ENCODE measurements at places on chromosomes 3 and 15.

- DNase-seq, result no peak
Observed at GRCh38 chr15:26674467-26674866, 98.4 kb downstream of the GABRB3 start.

DNA sequence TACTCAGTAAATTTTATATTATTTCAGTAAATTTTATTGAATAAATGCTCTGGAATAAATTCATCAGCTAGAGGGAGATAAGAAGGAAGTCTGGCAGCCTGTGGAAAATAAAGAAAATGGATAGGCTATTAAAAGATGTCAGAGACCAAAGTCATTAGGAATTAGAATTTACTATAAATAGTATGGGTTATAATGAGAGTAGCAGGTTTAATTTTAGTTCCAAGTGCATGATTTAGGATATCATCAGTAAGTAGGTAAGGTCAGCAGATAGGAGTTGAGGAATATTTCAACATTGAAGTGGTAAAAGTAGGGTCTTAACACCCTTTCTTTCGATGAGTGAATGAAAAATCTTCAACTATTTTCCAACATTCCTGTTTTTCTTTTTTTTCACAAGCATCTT, 64.6 kb downstream of the SNRPN start:
- no peak for DNase-seq

GRCh38 chr3:39149059-39149455, 4.3 kb downstream of the CSRNP1 start:
- no peak for DNase-seq

DNA sequence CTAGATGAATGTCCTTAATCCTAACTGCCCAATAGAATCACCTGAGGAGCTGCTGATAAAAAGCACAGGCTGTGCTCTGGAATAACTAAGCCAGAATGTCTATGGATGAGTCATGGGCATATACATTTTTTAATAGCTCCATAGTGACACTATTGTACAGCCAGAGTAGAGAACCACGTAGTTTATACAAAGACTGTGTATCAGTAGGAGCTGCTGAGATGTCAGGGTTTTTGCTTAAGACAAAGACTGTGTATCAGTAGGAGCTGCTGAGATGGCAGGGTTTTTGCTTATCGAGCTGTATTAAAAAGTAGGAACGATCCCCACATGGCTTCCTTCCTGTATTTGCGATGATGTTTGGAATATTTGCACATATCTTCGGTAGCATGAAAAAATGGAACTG, 137.4 kb downstream of the SV2B start:
- DNase-seq, result no peak

DNA sequence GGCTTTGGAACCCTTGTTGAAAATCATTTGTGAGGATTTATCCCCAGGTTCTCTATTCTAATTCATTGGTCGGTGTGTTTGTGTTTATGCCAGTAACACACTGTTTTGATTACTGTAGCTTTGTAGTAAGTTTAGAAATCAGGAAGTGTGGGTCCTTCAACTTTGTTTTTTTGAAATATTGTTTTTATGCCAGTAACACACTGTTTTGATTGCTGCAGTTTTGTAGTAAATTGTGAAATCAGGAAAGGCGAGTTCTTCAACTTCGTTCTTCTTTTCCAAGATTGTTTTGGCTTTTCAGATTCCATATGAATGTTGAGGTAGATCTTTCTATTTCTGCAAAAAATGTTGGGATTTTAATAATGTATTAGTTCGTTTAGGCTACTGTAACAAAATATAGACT, 314.6 kb downstream of the RPLP1 start:
- DNase-seq, result no peak

DNA sequence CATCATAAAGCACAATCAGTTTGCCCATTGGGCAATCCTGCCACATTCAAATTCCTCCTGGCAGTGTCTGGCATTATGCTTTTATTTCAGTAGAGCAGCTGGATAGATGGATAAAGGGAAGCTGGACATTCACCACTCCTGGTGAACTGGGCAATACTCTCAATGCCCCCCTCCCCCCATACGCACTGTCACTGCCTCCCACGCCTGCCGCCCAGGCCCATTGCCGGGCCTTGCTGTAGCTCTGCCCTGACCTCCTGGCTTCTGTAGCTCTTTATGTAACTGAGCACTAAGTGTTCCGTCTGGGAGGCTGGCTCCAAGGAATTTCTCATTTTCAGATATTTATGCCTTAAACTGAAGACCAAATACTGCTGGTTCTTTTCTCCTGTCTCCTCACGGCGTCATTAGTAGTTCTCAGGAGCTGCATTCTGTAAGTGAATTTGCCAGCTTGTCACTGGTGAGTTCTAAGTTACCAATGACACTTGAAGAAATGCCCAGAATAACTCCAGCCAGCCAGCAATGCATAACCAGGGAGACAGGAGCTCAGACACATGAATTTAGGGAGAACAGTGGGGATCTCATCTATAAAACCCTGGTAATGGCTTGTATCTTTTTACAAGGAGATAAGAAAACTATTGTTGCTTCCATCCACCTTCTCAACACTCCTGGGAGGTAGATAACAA, 25.5 kb upstream of the RASGRF1 start:
- DNase-seq, result no peak

DNA sequence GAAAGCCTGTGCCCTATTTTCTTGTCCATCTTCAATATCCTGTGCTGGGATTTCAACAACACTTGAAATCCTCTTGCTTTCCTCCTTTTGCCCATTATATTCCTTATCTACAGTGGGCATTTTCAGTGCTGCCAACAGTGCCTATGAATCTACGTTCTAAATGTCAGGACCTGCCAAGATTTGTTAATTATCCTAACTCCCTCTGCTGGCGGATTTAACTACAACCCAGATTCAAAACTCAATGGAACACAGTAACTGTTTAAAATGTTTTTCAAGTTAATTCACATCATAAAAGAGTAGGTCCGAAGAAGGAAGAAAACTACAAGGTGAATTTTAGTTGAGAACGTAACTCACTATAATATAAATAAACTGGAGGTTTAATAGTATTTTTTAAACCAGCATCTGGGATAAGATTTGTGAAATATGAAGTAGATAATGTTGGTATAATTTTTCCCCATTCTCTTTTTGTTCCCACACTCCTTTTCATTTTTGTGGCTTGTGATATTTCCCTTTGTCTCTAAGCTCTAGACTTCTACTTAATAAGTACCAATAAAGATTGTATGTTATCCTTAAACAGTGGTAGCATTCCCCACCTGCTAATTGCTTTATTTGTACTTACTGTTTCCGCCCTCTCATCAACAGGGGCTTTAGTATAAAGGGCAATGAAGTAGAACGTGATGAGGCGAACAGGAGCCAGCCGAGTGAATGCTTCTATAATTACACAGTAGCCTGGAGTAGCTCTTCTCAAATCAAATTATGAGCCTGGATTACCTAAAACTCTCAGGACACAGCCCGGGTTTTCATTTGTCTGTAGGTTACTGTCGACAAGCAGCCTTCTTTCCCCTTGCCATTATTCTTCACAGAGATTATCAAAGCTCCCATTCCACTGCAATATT, 302.5 kb upstream of the ATP11B start:
- peak; percentile 9 for DNase-seq

Data from activated CD4-positive, alpha-beta T cell treated with anti-CD3 and anti-CD28 coated beads for 36 hours (primary cell).